Stimulated activated CD8-positive, alpha-beta memory T cell treated with anti-CD3 and anti-CD28 coated beads, Interleukin-15, amount 100 ng/mL, for 48 hours (primary cell): ENCODE measurements at places on chromosomes 5 and 9.

DNA sequence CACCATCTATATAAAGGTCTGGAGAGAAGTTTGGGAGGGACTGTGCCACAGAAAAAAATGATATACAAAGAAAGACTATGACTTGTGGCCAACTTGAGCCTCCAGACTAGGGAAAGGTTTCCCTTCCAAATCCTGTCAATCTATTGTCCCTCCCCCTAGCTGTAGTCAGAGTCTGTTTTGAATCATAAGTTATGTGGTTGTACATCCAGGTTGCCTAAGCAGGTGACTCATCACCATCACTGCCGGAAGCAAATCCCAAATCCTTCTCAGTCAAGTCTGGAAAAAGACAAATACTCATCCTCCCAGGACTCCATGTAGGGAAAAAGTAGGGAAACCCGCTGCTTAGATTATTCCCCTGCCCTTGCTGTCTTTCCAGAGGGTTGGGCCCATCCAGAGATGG lies 235.7 kb downstream of the CDK5RAP2 start:
- no peak for DNase-seq

DNA sequence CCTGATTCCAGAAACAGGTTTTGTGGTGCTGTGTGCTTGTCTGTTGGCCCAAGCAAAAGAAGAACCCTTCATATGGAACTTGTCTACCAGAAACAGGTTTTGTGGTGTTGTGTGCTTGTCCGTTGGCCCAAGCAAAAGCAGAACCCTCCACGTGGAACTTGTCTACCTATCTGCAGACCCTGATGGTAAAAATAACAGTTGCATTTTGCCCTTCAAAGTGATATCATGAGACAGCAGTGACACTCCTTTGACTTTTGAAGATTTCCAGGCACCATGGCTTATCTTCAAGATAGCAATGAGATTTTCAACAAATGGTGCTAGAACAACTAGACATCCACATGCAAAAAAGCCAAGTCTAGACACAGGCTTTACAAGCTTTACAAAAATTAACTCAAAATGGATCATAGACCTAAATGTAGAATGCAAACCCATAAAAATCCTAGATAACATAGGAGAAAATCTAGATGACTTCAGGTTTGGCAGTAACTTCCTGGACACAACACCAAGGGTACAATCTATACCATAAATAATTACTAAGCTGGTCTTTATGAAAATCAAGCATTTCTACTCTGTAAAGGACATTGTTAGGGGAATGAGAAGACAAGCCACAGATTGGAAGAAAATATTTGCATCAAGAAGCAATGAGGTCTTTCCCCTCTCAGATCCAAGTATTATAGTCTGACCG lies 16.8 kb downstream of the MACROH2A1 start:
- DNase-seq, result no peak

- no peak for DNase-seq
Observed at GRCh38 chr5:2149195-2149539, 266.4 kb upstream of the IRX4 start.

DNA sequence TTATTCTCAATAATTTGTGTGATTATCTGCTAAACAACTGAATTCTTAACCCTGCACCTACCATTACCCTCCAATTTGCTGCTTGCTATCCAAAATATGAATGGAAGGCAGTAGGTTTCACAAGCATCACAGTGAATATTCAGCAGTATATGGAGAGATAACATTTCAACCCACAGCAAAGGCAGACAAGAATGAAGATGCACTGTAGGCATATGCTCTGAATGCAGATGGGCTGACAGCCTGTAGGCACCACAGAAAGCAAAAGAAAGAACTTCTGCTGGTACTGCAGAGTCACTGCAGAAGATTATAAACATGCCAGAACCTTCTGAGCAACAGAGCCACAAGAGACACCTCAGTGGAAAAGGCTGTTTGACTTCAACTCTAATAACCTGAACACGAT lies 63.6 kb upstream of the SLC12A2 start:
- DNase-seq, result no peak

GRCh38 chr5:72767289-72768010 lies 49.0 kb upstream of the TNPO1 start:
- DNase-seq, result no peak
